ENCODE measurements at places on chromosomes 3 and 15. TPM values are rescaled to one million over a fixed set of nuclear protein-coding genes. Genes with fewer than 3 reads are reported as not detected.

Gene EFCAB12
- 0.37 TPM for total RNA-seq

DNA sequence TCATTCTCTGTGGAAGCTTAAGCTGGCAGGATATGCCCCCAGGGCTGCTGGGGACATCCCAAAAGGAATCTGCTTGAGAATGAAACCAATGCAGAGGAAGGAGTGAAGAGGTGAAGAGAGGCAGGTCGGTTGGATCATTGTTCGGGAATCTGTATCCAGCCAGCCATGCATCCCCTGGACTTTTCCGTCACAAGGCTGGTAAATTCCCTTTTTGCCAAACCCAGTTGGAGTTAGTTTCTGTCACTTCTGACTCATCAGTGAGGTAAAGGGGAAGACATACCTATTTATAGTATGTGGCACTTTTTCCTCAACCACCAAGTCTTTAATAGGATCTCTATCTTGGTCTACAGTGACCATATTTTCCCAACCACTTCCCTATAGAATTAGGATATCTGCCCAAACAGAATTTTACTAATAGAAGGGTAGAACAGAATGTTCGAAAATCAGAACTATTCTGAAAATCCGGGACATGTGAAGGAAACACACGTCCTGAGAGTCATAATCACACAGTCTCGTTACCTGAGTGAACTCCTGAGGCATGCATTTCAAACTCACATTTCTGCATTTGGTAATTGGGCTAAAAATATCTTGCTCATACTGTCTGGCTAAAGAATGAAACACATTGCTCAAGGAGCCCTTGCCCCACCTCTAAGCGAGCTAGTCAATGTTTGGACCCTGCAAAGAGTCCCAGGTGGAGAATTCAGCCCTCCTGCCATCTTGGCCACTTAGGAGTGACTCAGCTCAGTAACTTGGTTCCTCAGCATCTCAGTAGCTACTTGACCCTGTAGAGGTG is 289.7 kb upstream of the ADAMTS9 start:
- no peak overlapping the region for H3K4me3 ChIP-seq
- H3K4me1 ChIP-seq: no peaks in the 10 kb centered on the region
- DNase-seq: no peak
- no peaks in the 10 kb centered on the region for H3K36me3 ChIP-seq
- no peaks in the 10 kb centered on the region for H3K27me3 ChIP-seq

- no peaks in the 10 kb centered on the region for H3K27me3 ChIP-seq
- no peaks in the 10 kb centered on the region for H3K4me1 ChIP-seq
- H3K27ac ChIP-seq: no peak overlapping the region
- DNase-seq: no peak
Measured at GRCh38 chr15:59453474-59454215, 15.7 kb downstream of the FAM81A start.

- H3K27me3 ChIP-seq: no peaks in the 10 kb centered on the region
- no peaks in the 10 kb centered on the region for H3K4me1 ChIP-seq
- DNase-seq: no peak
- no peaks in the 10 kb centered on the region for H3K36me3 ChIP-seq
- H3K27ac ChIP-seq: no peak overlapping the region
- H3K4me3 ChIP-seq: no peak overlapping the region
Measured at GRCh38 chr3:170605490-170605889, 19.6 kb upstream of the SLC7A14 start.

DNA sequence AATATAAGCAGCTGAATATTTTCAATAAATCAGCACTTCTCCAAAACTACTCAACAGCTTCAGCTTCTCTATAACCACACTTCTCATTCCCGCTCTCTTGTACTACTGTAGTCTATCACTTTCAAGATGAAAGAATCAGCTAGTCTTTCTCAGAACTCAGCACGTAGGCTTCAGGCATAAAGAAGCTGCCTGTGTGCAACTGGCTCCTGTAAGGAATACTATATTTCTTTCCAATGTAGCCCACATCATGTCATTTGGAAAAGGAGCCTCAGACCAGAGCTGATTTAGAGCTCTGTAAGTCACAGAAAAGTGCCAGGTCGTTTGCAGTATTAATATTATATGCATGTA is 62.3 kb downstream of the FMN1 start:
- no peaks in the 10 kb centered on the region for H3K27me3 ChIP-seq
- no peaks in the 10 kb centered on the region for H3K36me3 ChIP-seq
- no peak overlapping the region for H3K4me3 ChIP-seq
- no peak for DNase-seq
- H3K4me1 ChIP-seq: no peaks in the 10 kb centered on the region
- no peak overlapping the region for H3K27ac ChIP-seq

DNA sequence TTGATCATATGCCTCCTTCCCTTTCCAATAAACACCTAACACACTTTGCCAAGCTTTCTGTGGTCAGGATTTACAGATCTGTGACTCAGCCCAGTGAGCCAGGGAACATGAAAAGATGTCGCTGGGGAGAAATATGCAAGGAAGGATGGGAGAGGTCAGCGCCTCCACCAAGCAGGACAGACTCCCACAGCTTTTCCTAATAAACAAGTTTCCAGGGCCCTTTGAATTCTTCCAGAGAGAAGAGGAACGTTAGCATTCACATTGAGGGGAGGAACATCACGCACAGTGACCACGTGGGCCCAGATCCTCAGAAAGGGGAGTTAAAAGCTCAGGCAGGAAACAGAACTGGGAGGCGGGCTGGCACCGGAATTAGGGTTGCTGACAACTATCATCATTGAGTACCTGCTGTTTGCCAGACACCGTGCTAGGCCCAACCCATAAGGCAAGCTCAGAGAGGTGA is 33.3 kb upstream of the MRPS22 start:
- H3K27ac ChIP-seq: no peak overlapping the region
- no peaks in the 10 kb centered on the region for H3K4me1 ChIP-seq
- no peak for DNase-seq
- H3K27me3 ChIP-seq: no peaks in the 10 kb centered on the region
- H3K4me3 ChIP-seq: no peak overlapping the region

DNA sequence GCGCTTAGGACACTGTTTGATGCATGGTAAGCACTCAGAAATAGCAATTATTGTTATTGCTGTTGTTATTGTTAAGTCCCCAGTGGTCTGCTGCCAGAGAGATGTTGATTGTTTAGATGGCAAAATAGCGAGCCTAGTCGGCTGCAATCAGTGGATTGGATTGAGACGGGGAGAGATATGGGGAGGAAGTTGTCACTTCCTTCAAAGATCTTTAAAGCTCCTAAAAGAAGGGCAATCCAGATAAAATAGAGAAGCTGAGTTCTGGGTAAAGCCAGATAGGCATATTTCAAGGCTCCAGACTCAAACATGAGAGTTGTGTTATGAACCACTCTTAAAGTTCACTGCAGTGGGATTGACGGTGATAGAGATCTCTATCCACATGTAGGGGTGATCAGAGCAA is 64.5 kb downstream of the RYR3 start:
- no peak for DNase-seq
- H3K36me3 ChIP-seq: no peaks in the 10 kb centered on the region
- H3K4me1 ChIP-seq: no peaks in the 10 kb centered on the region

Data from liver (tissue), 10 donors.